ENCODE measurements at places on chromosomes 2 and 18. TPM values are rescaled to one million over a fixed set of nuclear protein-coding genes. Genes with fewer than 3 reads are reported as not detected.

Gene ILKAP
- 23.4 TPM for total RNA-seq

Gene CTNNA2
- not detected for total RNA-seq

Gene NR4A2
- 9.2 TPM for total RNA-seq

Gene FEV
- not detected for total RNA-seq

Gene NT5C1B
- not detected for total RNA-seq

Gene L3MBTL4
- 19.1 TPM for total RNA-seq

Gene PROKR1
- total RNA-seq = not detected

Gene ZFAND2B
- total RNA-seq = 21.2 TPM

Gene ASNSD1
- 29.9 TPM for total RNA-seq

Gene REG3G
- total RNA-seq = not detected

Gene IL1F10
- not detected for total RNA-seq

Gene DNAH7
- 0.44 TPM for total RNA-seq

Gene LIPT1
- 7.1 TPM for total RNA-seq

Gene EHD3
- total RNA-seq = 8.1 TPM

Measured in left cardiac atrium (tissue), 4 donors.